HCEC 1CT (cell line): ENCODE measurements at places on chromosomes 7 and 10.

DNA sequence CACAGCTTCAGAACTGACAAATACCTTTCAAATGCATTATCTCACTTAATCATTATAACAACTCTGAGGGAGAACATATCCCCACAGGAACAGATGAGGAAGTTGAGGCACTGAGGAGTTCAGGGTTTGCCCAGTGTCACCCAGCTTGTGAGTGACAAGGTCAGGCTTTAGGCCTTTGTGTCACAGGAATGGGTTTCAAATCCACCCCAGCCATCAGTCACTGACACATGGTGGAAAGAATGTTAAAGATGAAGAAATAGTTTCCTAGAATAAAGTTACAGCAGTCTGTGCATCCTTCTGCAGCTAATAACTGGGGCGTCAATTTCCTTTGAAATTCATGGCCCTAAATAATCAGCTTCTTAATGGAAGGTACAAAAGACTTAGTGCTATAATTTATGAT is 37.8 kb downstream of the SGCE start:
- DNase-seq, result no peak

GRCh38 chr7:50807026-50807730 is 24.5 kb upstream of the GRB10 start:
- peak; percentile 30 for DNase-seq

- DNase-seq, result no peak
These were observed 73.4 kb downstream of the GOLGA7B start for GRCh38 chr10:97923057-97923456.

GRCh38 chr7:114051871-114052331 is 133.1 kb upstream of the PPP1R3A start:
- DNase-seq, result no peak

DNA sequence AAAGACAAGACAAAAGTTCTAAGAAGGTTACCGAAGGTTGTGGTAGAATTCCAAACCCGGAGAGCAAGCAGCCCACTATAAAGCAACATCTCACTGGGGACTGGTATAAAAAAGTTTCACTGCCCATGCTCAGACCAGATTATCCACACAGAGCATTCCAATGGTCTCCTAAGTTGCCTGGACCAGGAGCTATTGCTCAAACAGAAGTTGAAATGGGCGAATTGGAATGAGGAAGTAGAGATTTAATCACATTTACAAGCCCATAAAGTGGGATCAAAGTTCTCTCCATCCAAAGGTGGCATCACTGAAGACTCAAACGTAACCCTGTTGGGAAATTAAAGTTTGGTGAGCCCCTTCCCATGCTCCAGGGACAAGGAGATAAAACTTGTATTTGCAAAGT is 19.8 kb downstream of the OR2F1 start:
- DNase-seq, result peak; percentile 9

- DNase-seq, result no peak
These were observed 678.0 kb upstream of the KCND2 start for GRCh38 chr7:119594956-119595355.

- DNase-seq, result no peak
These were observed 168.1 kb downstream of the GPR37 start for GRCh38 chr7:124597509-124597908.

DNA sequence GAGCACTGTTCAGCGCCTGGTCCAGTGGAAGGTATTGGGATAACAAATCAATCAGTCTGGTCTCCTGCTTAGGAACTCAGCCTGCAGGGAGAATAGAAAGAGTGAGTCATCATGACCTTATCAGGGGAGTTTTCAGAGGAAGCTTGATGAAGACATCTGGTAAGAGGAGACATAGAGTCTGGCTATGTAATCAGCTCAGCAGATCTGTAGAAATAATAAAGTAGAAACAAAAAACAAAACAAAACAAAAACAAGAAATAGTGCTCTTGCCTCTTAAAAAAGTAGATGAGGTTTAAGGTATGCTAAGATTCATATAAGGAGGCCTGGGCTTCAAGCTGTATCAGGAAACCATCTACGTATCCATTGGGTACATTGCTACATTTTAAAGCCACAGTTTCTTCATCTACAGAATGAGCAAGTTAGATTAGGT is 14.4 kb downstream of the TAS2R41 start:
- DNase-seq, result peak; percentile 77
